DMS153 (cell line): ENCODE measurements at places on chromosomes 12 and 14.

GRCh38 chr14:61536661-61537562, 158.4 kb upstream of the HIF1A start:
- no peak for DNase-seq

GRCh38 chr14:54052696-54053385, 96.2 kb upstream of the BMP4 start:
- no peak for DNase-seq

DNA sequence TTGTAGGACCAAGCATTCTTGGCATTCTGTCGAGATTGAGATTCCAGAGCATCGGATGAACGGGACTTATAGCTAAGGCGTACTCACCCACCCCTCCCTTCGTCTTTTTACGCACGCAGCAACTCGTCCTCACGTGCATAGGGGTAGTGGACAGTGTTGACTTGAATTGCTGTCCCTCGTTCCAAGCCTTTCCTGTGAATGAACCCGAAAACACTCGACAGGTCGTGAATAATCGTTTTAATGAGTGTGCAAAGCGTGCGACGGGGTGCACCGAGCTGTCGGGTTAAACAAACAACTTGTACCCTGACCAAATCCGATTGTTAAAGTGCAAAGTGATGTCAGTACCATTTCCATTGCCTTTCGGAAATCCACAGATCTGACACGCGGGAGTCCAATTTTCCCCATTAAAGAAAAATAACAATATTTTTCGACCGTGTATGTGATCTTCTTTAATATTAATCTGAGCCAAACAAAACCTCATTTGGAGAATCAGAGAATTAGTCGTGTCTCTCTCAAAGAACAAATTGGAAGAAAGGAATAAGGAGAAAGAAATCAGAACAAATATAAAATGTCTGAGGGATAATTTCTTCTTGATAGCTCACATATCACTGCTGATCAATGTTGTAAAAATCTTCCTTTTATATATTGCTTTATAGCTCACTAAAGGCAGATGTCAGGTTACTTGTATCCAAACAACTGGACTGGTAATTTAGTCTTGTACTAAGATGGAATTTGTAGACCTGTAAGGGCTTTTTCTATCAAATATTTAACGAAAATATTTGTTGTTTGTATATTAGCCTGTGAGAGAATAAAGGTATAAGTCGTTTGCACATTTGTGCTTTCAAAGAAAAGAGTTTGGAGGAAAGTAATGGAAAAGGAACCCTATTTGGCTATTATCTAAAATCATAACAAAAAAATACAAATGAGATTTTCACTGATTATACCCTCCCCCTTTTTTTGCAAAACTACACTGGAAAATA, 11.8 kb downstream of the FOXG1 start:
- DNase-seq = peak; percentile 37

- DNase-seq = no peak
Observed at GRCh38 chr12:12365931-12366431, 9.1 kb downstream of the BORCS5 start.

- DNase-seq = no peak
Observed at GRCh38 chr12:62292761-62293344, 32.6 kb downstream of the USP15 start.
